CD14-positive monocyte (primary cell): ENCODE measurements at places on chromosomes 7 and 10. TPM values are rescaled to one million over a fixed set of nuclear protein-coding genes. Genes with fewer than 3 reads are reported as not detected.

CXCL12 gene
- polyA plus RNA-seq, result 0.03 and 0.21 TPM in 2 replicates

AHCYL2 gene
- 5.8 and 14.6 TPM in 2 replicates for polyA plus RNA-seq

C10orf62 gene
- polyA plus RNA-seq, result not detected

RADIL gene
- polyA plus RNA-seq, result not detected

TSPAN33 gene
- polyA plus RNA-seq, result 4.4 TPM
